Right ventricle myocardium inferior (tissue), 1 donor: ENCODE measurements at places on chromosomes 6 and 20. TPM values are rescaled to one million over a fixed set of nuclear protein-coding genes. Genes with fewer than 3 reads are reported as not detected.

DNA sequence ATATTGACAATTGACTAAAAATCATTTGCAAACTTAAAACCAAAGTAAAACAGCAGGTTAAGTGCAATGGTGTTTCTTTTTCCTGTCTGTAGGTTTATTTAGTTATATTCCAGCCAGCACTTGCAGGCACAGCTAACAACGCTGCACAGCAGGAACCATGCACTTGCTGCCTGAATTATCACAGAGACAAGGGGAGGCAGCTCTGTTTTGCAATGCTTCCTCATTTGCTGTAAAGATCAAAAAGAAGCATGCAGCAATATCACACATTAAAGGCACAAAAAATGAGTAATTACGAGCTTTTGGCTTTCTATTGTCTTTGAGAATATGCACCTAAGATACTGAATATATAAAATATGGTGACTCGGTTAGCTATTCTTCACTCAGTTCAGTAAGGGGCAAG, 241.9 kb downstream of the EPHA7 start:
- no peak for DNase-seq

GRCh38 chr20:37461405-37461804, 59.6 kb upstream of the NNAT start:
- DNase-seq, result no peak

GRCh38 chr6:18405477-18406293, 18.5 kb downstream of the RNF144B start:
- no peak for DNase-seq

DNA sequence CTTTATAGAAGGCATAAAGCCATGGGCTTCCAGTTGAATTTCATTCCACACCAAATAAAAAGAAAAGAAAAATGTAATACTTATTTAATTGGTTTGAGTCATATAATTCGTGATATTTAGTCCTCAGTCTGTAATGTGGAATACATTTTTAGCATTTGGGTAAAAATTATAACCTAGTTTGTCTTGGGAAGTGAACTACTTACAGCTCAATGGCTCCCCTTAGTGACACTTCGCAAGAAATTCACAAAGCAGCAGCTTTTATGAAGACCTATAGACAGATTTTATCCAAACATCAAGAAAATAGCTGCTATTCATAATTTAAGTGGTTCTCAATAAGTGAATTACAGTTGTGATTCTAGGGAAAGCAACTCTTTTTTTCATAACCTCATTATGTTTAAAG, 72.1 kb downstream of the RSPO3 start:
- DNase-seq, result no peak

GRCh38 chr20:49591217-49591865, 23.4 kb upstream of the PTGIS start:
- peak; percentile 55 for DNase-seq

GRCh38 chr20:14829906-14830305, 492.5 kb upstream of the FLRT3 start:
- no peak for DNase-seq

The TFAP2D gene
- total RNA-seq, result not detected

The ARMH2 gene
- total RNA-seq, result not detected

GRCh38 chr6:149389509-149390297, 10.4 kb upstream of the SUMO4 start:
- DNase-seq, result no peak

The KIFC1 gene
- 1.3 TPM for total RNA-seq

DNA sequence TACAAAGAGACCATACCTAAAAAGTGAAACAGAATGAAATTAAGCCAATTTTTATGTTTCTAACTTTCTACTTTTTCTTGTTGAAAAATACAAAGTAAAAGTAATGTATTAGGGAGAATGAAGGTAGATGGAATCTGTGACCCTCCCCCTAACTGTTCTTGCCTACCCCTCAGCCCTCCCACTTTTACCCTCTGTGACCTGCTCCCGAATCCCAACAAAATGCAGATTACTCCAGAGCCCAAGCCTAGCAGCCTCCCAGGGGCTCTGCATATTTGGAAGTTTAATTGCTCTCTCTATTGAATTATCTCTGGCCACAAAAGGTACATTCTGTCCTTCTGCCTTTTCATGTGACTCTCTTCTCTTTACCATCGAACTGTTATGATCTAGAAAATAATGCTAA, 201.5 kb downstream of the PKHD1 start:
- DNase-seq, result no peak

The EPPIN gene
- total RNA-seq, result not detected

GRCh38 chr6:17417817-17418216, 24.4 kb downstream of the CAP2 start:
- DNase-seq, result no peak
